ENCODE measurements at places on chromosomes 5 and 9.

- no peak for DNase-seq
Observed at GRCh38 chr9:99607842-99608448, 213.7 kb upstream of the NR4A3 start.

DNA sequence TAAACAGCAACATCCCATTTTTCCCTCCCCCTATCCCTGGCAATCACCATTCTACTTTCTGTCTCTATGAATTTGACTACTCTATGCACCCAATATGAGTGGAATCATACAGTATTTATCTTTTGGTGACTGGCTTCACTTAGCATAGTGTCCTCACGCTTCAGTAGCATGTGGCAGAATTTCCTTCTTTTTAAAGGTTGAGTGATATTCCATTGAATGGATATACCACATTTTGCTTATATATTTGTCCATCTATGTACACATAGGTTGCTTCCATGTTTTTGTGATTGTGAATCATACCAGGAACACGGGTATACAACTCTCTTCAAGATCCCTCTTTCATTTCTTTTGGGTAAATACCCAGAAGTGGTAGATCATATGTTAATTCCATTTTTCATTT lies 69.9 kb downstream of the CERT1 start:
- DNase-seq = no peak

GRCh38 chr5:79961716-79962574 lies 29.1 kb downstream of the MTX3 start:
- DNase-seq = peak; percentile 10

GRCh38 chr5:66608501-66608900 lies 12.3 kb downstream of the MAST4 start:
- DNase-seq = no peak

GRCh38 chr5:125455041-125455440 lies 708.6 kb upstream of the ZNF608 start:
- no peak for DNase-seq

DNA sequence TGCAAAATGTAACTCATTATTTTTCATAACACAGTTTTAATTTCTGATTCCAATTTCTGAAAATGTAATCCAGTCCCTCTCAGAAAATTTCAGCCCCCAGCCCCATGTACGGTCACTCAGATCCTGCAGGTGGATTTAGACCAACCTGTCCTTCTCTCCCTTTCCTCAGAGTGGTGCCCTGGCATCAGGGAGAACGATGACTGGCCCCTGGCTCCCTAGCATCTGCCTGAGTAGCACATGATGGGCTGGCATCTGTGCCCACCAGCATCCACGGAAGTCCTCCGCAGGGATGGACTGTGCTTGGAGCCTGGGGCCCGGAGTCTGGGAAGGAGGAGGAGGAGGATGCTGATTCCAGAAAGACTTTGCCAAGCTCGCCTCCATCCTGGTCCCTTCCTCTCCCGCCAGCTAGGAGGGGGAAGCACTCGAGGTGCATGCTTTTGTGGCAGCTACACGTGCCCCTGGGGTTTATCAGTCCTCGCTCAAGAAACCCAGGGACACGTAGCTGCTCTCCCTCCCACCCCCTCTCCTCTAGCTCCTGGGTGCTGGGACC lies 54.4 kb upstream of the RUFY1 start:
- no peak for DNase-seq

DNA sequence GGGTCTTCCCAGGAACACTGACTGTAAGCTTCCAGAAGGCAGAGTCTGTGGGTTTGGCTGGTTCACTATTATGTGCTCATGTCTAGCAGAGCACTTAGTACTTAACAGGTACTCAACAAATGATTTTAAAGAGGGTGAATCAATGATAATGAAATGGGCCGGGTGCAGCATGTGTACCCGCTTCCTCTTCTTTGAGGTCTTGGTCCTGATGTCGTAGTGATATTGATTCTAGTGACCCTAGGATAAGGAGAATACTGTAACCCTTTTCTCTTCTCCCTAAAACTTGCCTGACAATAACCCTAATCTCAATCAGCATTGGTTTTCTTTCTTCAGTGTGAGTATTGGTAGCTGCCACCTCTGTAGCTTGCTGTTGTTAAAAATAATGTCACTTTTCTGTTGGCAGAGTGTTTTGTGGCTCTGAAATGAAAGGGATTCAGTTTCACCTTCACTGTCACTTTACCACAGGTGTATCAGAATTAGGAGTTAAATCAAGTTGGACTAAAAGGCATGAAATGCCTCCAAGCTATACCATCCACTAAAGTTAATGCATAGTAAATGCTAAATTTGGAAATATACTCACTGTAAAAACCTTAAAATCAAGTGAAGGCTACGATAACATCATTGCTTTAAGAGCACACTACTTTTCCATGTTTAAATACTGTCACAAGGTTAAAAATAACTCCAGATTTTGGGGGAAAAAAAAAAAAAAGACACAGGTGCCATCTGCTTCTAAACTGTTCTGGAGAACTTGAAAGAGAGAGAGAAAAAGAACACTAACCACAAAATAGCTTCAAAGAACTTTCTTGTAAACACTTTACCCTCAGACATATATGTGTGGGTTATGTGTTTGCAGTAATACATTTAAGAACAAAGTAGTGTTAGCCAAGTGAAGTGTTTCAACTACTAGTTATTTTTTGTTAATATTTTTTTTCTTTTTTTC lies 6.0 kb downstream of the CAMK4 start:
- DNase-seq = no peak

GRCh38 chr5:145791866-145792265 lies 43.3 kb downstream of the PRELID2 start:
- no peak for DNase-seq

GRCh38 chr5:9499498-9499876 lies 46.4 kb downstream of the SEMA5A start:
- DNase-seq = no peak

- peak; percentile 93 for DNase-seq
Observed at GRCh38 chr5:165029099-165029870, 1523.9 kb downstream of the MAT2B start.

DNA sequence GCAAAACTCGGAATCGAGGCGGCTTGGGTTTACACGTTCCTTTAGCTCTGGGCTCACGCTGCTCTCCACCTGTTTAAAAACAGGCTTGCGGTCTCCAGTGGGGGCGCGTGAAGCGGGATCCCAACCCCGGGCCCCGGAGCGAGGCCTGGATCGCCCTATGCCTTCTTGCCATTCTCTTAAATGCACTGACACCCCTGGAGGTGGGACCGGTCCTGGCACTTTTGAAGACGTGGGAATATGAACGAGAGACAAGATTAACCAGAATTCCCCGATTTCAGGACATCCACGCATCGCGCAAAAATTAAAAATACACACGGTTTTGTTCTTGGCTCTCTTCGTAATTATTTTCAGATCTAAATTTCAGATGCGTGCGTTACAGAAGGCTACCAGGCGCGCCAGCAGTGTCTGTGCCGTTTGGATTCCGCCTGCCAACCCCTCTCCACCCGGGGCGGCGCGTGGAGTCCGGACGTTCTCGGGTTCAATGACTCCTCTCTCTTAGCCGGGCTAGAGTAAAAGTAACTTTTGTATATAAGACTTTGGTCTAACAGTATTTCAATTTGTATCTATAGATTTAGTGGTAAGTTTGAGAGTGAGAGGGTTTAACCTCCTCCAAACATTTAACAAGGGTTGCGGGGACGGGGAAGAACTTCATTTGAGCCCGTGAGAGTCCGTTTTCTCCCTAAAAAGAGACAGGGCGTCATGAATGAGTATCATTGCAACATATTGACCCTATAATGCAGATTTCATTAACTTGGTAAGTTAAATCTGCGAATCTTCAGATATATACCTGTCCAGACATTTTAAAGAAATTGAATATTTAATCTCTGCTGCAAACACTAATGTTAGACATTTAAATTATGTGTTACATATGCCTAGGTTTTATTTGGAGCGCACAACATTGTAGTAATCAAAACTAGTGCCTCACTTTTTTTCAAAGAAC lies 3.8 kb downstream of the FOXD1 start:
- no peak for DNase-seq

DNA sequence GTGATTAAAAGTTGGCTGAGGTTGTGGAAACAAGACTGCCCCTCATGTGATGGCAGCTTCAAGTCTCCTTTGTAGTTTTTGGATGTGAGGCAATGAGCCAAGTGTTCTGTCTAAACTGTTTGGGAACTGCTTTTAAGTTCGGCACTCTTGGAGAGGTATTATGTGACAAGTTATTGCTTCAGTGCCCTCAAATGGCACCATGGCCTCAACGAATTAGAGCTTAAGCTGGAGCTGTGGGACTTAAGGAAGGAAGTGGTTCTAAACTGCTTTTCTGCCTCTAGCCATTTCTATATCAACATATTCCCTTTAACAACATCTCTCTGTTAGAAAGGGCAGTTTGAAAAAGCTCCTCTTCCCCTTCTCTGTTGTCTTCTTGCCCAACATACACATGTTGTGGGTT lies 227.7 kb downstream of the RFK start:
- peak; percentile 1 for DNase-seq

DNA sequence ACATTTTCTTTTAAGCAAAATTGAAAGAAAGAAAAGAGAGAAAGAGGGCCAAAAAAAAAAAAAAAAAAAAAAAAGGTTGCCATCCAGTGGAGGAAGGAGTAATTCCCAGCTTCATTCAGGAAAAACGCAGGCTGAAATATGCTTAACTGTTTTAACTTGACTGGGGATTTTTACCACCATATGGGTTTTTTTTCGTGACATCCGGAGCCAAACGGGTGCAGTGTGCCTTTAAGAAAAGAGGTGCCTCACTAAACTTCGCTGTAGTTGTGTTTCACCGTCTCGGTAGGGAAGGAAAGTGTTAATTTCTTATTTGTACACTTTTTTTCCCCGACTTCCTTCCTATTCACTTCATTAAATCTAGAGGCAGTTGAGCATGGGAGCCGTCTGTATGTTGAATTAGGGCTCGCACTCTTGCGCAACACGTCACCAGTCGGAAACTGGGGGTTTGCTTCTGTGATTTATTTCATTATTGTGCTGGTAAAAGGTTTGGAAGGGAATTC lies 143.0 kb downstream of the SMARCA2 start:
- peak; percentile 86 for DNase-seq

DNA sequence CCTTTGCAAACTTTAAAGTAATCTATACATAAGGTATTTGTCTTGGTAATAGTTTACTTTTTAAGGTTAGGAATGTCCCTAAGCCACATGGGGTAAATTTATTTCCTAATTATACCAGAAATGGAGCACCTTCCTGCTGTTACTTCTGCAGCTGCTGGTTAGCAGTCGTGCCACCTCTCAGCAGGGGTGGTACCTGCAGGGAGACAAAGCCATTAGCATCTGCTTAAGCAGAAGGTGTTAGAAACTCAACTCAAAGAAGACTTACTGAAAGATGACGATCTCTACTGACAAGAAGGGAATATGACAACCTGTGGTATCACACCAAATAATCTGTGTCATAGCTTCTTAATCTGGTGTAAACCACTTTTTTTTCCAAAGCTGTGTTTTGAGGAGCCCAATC lies 173.7 kb downstream of the BRINP1 start:
- DNase-seq = no peak

DNA sequence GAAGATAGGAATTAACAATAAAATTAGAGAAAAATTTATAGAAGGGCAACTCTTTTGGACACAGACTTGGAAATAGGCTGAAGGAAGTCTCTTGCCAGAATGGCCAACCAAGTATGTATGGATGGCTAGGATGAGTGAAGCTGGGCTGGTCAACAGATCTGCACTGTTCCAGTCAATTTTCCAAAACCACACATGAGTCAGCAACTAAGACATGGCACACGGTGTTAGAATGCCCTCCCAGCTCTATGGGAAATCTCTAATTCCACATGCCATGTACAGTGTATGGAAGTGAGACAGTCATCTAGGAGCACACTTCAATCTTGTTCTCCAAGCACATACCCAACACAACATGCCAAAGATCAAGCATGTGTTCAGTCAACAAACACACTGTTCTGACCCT lies 129.6 kb downstream of the GLIS3 start:
- no peak for DNase-seq

- DNase-seq = no peak
Observed at GRCh38 chr9:69090140-69090750, 54.7 kb downstream of the FXN start.

- DNase-seq = no peak
Observed at GRCh38 chr5:53261245-53261644, 151.7 kb upstream of the MOCS2 start.

DNA sequence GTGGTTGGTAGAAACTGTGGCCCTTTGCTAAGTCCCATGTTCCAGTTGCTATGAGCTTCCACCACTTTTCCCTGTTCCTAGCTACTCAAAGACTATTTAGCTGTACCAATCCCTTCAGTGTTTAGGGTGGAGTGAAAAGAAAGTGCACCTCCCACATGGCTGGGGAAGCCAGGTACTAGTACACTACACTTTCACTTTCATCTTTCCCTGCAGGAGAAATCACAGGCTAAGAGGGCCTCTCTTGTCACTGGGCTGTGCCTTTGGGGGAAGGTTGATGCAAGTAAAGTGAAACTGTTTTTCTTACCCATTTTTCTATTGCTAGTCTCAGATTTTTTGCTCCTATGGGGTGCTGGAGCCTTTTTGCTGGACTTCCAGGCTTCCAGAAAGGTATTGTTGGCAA lies 33.5 kb upstream of the CKS2 start:
- DNase-seq = no peak

DNA sequence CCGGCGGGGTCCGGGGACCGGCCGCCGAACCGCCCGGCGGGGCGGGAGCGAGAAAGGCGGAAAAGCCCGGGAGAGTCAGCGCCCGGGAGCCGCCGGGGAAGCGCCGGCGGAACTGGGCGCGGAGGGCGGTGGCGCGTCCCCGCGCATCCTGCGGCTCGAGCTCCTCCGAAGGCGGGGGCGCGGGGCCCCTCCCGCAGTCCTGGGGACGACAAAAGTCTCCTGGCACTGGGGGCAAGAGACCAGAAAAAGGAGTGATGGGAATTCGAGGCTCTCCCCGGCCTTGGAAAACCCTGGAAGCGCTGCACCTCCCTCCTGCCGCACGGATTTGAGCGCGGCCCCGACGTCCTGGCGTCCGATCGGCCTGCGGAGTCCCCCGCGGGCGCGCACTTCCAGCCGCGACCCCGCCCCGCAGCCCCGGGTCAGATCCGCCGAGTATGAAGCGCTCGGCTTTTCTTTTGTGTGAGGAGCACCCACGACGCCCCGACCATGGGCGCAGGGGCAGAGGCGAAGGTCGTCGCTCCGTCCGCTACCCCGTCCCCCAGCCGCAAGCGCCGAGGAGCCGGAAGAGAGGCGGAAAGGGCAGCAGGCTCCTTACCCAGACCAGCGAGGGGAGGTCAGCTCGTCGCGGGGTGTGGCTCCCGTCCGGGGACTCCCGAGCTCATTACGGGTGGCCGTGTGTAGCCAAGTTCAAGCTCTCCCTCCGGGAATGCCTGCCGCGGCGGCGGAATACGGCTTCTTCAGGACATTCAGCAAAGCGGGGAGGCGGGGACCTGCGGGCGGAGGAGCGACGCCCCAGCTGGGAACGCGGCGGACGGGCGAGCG lies at the start of gene EPB41L4A:
EPB41L4A (minus strand) TSS at position 114 of the 822 bp plus-strand sequence. CDS start 238 bp downstream, outside the sequence.
- DNase-seq = no peak

DNA sequence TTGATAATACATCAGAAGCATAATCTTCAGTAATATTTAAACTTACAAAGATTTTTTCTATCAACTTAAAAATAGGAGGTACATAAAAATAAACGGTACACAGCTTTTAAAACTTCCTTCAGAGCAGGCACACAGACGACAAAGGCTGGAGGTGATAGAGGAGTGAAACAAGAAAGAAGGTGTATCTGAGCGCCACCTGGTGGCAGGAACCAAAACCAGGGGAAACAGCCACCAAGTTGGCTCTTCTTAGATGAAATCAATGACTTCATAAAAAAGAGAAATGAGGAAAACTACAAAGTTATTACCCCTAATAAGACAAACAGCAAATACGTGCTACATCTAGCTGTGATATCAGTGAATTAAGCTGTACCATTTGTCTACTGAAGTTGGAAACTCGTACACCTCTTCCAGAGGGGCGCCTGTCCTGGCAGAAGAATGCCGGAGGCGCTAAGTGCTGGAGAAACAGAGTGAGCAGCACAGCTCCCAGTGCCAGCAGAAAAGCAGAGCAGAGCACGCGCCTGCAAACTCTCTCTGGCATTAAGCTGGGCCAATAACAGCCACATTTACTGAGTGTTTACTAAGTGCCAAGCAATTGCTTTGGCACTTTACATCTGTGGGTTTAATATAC lies 85.9 kb downstream of the SETX start:
- DNase-seq = peak; percentile 72

Measured in NB4 (cell line).